EH (cell line): ENCODE measurements at places on chromosomes 6 and 20.

DNA sequence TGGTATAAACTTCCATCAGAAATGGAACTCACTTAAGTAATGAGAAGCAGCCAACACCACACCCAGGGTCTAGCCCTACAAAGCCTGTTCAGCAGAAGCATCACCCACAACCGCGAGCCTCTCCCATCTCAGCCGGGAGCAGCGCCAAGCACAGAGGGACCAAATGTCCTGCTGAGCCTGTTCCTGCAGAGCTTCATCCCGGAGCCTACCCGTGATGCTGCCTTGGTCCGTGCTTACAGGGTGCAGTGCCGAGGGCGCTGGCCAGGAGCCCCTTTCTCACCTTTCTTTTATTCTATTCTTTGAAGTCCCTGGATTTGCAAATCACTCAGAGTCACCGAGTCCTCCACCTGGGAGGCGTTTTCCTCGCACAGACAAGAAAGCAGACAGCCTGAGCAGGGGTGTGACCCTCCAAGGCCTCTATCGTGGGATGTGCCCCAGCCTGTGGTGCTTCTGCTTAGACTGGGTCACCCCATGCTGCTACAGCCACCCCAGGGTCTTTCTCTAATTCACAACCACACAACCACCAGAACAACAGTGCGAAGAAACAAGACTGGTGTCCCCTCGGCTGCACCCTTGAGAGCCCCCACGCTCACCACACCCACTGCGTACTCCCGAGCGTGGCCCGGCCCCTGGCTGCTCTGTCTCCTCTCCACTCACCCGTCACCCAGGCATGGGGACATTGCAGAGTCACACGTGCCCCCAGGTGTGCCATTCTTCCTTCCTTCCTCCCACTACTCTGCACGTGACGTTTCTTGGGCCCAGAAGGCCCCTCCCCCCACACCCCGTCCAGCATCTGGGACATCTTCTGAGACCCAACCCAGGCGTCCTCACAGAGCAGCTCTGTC lies 92.2 kb upstream of the MPC1 start:
- peak; percentile 32 for DNase-seq

DNA sequence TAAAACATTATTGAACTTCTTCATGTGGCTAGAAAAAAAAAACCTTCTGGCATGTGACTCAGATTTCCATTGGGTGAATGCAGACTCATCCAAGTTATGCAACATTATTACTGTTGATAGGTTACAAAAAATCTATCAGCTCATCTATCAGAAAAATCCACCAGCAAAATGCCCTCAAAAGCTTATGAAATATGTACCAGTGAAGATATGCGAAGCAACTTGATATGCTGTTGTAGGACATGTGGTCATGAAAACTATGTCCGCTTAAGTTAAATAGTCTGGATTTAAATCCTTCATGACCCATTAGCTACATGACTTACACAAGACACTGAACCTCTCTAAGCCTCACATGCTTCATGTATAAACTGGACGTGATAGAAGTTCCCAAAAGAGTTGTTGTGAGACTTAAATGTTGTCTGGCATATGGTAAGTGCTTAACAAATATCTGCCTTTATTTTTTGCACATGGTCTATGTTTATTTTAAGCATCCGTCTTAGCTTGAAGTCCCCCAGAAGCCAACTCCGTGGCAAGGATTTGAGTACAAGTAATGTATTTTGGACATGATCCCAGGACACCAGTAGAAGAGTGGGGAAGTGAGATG lies 12.5 kb upstream of the BFSP1 start:
- DNase-seq = peak; percentile 80

- peak; percentile 72 for DNase-seq
Measured at GRCh38 chr6:142485256-142485655, 183.4 kb downstream of the ADGRG6 start.

- DNase-seq = no peak
Measured at GRCh38 chr20:41645372-41645771, 27.2 kb upstream of the CHD6 start.

- DNase-seq = peak; percentile 66
Measured at GRCh38 chr20:20593447-20594170, 118.8 kb downstream of the RALGAPA2 start.

DNA sequence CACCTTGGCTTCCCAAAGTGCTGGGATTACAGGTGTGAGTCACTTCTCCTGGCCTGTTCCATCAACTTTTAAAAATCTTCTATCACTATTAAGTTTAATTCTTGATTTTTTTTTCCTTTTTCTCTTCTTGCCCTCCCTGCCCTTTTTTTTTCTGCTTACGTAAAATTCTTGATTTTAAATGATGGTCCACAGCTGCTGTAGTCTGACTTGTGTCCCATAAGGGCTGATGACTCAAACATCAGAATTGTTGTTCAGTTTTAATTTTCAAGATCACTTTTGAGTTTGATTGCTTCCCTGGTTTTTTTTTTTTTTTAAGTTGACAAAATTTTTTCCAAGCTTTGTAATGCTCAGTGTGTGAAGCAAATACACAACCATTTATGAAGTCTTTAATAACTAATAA lies 61.9 kb downstream of the CBFA2T2 start:
- DNase-seq = no peak

DNA sequence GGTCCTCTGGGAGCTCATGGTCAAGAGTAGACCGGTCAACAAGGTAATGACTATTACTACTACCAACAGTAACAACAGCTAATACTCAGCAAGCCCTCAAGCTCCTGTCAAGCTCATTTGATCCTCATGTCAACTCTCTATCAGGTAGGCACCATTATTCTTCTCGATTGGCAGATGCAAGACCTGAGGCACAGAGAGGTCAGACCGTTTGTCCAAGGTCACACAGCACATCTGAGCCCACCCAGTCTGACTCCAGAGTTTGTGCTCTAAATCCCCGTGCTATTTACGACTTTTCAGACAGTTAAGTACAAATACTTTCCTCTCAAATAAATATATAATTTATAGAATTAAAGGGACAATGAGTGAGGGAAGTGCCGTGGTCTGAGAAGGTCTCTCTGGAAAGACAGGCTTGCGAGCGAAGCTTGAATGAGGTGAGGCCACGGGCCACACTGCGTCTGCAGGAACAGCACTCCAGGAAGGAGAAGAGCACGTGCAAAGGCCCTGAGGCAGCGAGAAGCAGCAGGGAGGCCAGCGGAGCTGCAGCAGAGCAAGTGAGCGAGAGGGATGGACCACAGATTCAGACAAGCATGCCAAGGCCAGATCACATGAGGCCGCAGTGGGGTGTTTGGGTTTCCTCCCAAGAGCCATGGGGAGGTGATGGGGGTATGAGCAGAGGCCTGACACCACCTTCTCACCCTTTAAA lies 117.3 kb downstream of the PREX1 start:
- no peak for DNase-seq

- peak; percentile 16 for DNase-seq
Measured at GRCh38 chr6:55897346-55897745, 22.0 kb upstream of the BMP5 start.

- peak; percentile 61 for DNase-seq
Measured at GRCh38 chr20:6034134-6034969, 19.5 kb downstream of the LRRN4 start.

GRCh38 chr20:4056880-4057279 lies 41.5 kb upstream of the RNF24 start:
- no peak for DNase-seq

- no peak for DNase-seq
Measured at GRCh38 chr6:56408976-56409375, 161.6 kb upstream of the COL21A1 start.

GRCh38 chr6:144314003-144314485 lies 28.9 kb downstream of the UTRN start:
- DNase-seq = peak; percentile 62

- DNase-seq = no peak
Measured at GRCh38 chr6:113190170-113190569, 667.0 kb upstream of the MARCKS start.

DNA sequence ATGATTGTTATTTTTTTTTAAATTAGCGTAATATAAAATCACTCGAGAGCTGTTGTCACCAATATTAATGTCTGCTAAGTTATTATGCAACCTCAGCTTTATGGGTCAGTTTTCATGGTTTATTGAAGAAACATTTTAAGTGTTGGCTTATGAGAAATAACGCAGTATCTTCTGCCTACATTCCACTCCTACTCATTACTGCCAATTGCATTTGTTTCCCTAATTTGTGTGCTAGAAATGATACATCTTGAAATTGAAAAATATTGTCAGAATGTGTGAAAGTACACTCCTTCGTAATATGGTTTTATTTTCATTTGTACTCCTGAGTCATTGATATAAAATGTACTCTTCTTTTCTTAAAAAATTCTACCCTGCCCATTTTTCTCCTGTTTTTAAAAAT lies 333.3 kb upstream of the HSF2 start:
- DNase-seq = no peak

GRCh38 chr6:120871416-120872261 lies 462.6 kb downstream of the TBC1D32 start:
- no peak for DNase-seq

GRCh38 chr6:168130168-168130696 lies 51.2 kb upstream of the FRMD1 start:
- no peak for DNase-seq

DNA sequence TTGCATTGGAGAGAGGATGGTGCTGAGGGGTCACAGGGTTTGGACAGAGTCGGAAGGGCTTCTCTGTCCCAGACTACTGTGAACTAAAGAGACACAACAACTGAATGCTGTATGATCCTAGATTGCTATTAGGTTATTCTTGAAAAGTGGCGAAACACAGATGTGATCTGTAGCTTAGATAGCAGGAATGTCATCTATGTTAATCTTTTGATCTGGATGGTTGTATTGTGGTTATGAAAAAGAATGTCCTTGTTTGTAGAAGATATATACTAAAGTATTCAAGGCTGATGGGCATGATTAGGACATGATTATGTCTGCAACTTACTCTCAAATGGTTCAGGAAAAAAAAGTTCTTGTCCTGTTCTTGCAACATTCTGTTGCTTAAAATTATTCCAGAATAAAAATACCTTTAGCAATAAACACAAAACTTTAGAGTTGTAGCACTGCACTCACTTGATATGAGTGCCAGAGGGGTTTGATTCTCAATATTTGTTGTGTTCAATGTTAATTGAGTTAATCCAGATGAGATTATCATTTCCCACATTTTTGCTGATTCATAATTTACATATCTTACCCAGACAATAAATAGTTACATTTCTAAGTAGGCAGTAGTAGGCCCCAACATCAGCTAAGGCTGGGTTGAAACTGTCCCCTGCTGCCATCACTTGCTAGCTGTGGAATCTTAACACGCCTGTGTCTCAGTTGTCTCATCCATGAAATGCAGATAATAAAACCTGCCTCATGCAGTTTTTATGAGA lies 645.2 kb downstream of the KIF16B start:
- peak; percentile 22 for DNase-seq

- no peak for DNase-seq
Measured at GRCh38 chr20:12466915-12467314, 541.9 kb upstream of the SPTLC3 start.

GRCh38 chr6:33816911-33817310 lies 13.1 kb upstream of the MLN start:
- no peak for DNase-seq

DNA sequence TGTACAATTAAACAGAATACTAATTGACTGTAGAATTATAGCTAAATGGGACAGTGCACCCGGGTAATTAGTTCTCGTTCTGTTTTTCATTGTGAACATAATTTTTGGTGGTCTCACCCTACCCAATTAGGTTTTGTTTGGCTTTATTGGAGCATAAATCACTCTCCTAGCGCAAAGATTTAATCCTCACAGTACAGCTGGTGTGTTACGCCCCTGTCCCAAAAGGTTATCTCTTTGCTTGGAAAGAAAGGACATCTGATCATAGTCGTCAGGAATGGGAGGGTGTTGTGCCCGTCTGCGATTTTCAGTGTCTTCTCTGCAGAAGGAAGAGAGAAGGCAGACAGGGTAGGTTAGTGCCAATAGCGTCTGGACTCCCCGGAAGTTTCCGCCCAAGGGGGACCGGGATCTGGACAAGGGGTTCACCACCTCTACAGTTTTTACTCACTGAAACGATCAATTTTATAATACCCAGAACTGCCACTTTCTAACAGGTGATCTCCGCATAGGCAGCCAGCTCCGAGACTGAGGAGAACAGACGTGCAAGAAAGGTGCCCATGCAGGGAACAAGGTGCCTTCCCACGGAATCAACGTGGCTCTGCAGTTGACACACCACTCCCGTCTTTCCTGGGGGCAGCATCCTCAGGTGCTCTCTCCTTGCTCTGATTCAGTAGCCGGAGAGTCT lies 617.4 kb upstream of the CDH4 start:
- no peak for DNase-seq

- DNase-seq = no peak
Measured at GRCh38 chr6:95227351-95227750, 350.0 kb upstream of the MANEA start.

GRCh38 chr6:23306251-23306950 lies 737.0 kb downstream of the HDGFL1 start:
- DNase-seq = no peak

GRCh38 chr6:153449279-153449678 lies 318.2 kb upstream of the RGS17 start:
- DNase-seq = no peak

DNA sequence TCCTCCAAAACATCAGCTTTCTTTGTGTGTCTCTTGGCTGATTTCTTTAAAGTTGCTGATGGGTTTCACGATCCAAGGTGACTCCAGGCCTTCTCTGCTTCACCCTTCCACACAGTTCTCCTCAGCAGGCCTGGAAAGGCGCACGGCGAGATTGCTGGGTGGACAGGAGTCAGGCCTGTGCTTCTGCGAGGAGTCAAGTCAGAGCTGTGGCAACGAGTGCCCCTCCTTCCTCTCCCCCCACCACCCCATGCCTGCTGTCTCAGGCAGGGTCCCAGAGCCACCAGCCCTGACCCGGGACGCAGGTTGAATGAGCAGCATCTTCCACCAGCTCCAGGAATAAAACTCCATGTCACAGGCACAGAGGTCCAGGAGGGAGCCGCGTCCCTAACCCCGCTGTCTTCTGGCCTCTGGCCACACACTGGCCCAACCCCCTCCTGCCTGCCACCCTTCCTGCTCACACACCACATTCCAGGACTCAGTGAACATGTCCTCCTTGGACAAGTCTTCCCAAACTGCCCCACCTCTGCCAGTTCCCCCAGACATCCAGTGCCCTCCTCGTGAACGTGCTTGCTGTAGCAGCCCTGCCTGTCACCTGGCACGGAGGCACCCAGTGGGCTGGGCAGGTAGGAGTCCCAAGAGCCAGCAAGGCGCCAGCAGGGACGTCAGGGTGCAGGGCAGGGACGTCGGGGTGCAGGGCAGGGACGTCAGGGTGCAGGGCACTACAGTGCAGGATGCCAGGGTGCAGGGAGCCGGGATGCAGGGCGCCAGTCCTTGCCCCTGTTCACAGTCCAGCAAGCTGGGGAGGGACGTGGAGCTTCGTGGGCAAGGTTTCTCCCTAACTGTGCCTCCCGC lies 7.2 kb upstream of the NTSR1 start:
- no peak for DNase-seq

GRCh38 chr20:24328901-24329300 lies 140.5 kb upstream of the SYNDIG1 start:
- DNase-seq = no peak

DNA sequence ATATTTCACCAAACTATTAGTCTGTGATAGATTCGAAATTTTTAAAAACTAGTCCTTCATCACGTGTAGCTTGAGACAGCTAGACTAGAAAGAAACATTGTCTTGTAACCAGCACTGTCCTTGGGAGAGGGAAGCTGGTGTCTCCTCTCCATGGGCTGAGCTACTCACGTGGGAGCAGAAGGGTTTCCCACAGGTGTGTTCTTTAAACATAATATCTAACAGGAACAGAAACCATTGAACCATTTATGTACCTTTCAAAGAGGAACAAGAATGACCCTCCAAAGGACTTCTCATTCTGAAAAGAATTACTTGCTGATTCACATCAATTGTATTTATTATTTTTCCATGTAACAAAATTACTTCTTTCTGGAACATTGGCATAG lies 72.4 kb upstream of the SYNJ2 start:
- no peak for DNase-seq

GRCh38 chr6:105320765-105321164 lies 82.1 kb downstream of the PREP start:
- DNase-seq = no peak

- no peak for DNase-seq
Measured at GRCh38 chr6:39546731-39547130, 178.5 kb downstream of the KIF6 start.
